ENCODE measurements at places on chromosomes 16 and 17. TPM values are rescaled to one million over a fixed set of nuclear protein-coding genes. Genes with fewer than 3 reads are reported as not detected.

The TSR1 gene
- total RNA-seq: 36.0 TPM

The IRF8 gene
- total RNA-seq: 27.0 TPM

The MSL1 gene
- 107 TPM for total RNA-seq

The PPP4C gene
- total RNA-seq: 54.2 TPM

The ADAP2 gene
- 38.3 TPM for total RNA-seq

The GLP2R gene
- 2.3 TPM for total RNA-seq

The RNF222 gene
- 0.56 TPM for total RNA-seq

The DOC2B gene
- 4.2 TPM for total RNA-seq

The AKTIP gene
- total RNA-seq: 59.5 TPM

The PTX4 gene
- not detected for total RNA-seq

The CDH3 gene
- total RNA-seq: not detected

The ICAM2 gene
- 46.6 TPM for total RNA-seq

The HBM gene
- not detected for total RNA-seq

The NUP93 gene
- 38.7 TPM for total RNA-seq

The SLC5A11 gene
- 17.7 TPM for total RNA-seq

The TMEM98 gene
- total RNA-seq: 87.1 TPM

The MAP2K4 gene
- total RNA-seq: 38.7 TPM

The DHX58 gene
- 13.7 TPM for total RNA-seq

The OTOA gene
- total RNA-seq: 0.21 TPM

The BRICD5 gene
- 43.1 TPM for total RNA-seq

The NFATC2IP gene
- 45.5 TPM for total RNA-seq

The CDK5R1 gene
- total RNA-seq: 2.6 TPM

The LPO gene
- total RNA-seq: not detected

The DNAH9 gene
- total RNA-seq: not detected

The COPZ2 gene
- total RNA-seq: 70.9 TPM

The SMIM22 gene
- total RNA-seq: not detected

The ITGAD gene
- 0.14 TPM for total RNA-seq

The MAP2K3 gene
- total RNA-seq: 81.1 TPM
